ENCODE measurements at places on chromosomes 6 and 20.

DNA sequence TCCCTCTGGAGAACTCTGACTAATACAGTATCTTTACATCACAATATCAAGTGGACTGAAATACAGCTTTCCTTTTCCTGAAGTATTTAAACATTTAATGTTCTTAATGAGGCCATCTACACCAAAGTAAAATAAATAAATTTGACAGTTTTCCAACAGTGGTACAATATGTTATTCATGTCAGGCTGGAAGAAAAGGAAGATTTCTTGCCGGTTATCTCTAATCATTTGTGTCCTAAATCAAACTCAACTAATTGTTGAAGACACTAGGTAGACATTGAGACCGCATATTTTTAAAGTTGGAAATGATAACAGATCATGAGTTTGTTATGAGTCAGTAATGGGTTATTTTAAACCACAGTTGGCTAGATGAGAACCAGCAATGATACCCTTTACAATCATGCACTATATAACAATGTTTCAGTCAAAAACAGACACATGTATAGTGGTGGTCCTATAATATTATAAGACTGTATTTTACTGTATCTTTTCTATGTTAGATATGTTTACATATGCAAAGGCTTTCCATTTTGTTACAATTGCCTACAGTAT lies 241.6 kb downstream of the LMBRD1 start:
- DNase-seq: no peak

DNA sequence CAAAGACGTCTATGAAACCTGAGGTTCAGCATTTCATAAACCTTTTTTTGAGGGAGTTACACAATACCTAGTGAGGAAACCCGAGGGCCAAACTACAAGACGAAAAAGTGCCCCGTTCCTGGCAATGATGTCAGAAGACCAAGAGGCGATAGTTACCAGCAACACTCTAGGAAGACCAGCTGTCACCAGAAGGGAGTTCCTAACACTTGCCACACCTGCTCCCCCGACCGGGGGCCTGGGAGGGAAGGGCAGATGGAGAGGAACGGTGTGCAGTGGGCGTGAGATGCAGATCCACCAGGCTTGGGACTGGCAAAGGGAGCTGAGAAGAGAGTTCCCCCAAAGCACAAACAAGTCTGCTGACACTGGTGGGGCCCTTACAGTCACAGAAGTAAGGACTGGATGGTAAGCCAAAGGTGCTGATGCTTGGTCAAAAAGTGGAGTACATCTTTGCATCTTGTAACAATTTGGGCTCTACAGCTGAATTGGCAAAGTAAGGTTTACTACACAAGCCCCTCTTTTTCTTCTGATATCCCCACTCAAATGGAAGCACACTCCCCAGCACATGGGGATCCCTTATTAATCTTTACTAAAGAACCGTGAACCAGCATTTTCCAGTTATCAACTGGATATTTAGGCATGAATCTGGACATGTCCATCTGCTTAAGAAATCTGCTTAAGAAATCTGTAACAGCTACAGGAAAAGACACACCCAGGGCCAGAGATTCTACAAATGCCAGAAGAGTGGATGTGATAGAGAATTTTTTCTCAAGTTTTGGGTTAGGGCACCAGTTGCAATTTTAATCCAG lies 38.5 kb downstream of the PANK2 start:
- no peak for DNase-seq

GRCh38 chr20:44580581-44581268 lies 1.7 kb upstream of the PKIG start:
- DNase-seq: no peak

DNA sequence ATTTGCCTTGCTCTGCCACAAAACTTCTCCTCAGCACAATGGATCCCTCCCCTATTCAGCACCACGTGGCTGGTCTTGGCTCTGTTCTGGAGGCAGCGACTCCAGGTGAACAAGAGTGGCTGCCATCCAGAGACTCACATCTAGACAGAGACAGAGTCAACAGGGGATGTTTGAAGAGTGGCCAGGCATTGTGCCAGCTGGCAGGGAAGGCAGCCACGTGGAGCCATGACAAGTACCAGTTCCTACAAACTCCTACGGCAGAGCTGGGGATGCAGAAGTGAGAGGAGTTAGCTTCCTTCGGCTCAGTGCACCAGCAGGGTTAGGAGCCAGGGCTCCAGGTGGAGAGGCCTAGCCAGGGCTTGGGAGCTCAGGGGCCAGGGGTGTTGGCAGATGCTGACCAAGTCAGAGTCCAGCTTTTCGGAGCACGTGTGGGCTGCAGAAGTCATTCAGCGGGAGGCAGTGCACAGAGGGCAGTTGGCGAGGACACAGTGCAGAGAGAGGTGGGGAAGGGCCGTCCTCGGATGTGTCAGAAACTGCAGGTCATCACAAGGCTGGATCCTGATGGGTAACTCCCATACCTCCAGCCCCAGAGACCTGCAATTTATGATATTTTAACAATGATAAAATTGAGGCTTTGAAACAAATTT lies 171.7 kb upstream of the PDE10A start:
- no peak for DNase-seq

DNA sequence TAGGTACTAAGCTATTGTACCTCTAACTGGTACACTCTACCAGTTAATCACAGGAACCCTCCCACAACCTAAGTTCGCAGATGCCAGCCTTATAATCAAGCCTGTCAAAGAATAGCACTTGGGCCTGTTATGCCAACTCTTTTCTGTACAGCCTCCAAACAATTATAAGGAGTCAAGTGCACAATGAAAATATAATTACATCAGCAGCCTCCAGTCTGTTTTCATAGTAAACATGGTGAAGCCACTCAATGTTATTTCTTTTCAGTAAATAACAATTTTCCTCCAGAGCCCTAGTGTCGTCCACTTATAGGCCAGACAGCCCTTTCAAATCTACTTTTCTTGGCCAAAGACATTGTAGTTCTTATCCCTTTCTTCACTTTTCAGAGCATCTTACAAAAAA lies 82.7 kb upstream of the CARMIL1 start:
- DNase-seq: no peak

DNA sequence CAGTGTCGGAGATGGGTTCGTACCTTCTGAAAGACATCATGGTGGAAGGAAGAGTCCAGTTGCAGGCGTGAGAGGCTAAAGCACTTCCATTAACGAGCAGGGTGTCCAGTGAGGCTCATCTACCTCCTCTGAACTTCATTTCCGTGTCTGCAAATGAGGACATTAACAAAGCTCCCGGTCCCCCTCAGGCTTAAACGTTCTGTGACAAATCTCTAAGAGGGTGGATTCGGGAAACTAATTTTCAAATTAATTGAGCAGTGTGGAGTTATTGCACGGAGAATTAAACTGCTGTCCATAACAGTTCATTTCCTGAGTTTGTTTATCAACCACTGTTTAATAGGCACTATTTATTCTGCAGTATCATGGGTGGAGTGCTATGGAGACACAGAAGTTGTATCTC lies 68.2 kb downstream of the TRMT6 start:
- no peak for DNase-seq

- DNase-seq: no peak
These were observed 34.8 kb downstream of the PPP1R16B start for GRCh38 chr20:38840053-38840893.

DNA sequence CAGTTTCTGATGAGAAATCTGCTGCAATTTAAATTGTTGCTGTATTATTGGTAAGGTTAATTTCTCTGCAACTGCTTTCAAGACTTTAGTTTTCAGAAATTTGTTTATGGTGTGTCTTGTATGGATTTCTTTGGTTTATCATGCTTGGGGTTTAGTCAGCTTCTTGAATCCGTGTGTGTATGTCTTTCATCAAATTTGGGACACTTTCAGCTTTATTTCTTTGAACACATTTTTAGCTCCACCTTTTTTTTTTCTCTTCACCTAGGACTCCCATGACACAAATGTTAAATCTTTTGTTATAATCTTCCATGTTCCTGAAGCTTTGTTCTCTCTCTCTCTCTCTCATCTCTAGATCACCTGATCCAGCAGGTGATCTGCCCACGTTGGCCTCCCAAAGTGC lies 13.4 kb upstream of the TP53TG5 start:
- no peak for DNase-seq

- no peak for DNase-seq
These were observed 223.7 kb downstream of the NKAIN2 start for GRCh38 chr6:124027392-124027791.

- DNase-seq: no peak
These were observed 44.6 kb upstream of the KCNK16 start for GRCh38 chr6:39366931-39367618.

DNA sequence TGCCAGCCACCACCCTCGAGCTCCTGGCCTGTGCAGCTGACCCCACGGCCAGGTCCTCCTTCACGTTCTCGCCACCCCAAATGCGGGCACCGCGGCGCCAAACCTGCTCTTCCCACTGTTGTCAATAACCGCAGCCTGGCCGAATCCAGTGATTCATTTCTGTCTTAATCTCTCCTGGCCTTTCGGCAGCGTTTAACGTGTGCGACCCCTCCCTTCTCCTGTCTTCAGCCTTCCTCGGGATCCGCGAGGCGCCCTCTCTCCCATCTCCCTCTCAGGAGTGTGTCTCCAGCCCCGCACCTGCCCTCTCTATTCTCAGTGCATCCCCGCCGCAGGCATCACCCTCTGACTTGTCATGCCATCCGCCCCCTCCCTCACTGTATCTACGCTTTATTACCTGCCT lies 91.4 kb downstream of the THBS2 start:
- no peak for DNase-seq

DNA sequence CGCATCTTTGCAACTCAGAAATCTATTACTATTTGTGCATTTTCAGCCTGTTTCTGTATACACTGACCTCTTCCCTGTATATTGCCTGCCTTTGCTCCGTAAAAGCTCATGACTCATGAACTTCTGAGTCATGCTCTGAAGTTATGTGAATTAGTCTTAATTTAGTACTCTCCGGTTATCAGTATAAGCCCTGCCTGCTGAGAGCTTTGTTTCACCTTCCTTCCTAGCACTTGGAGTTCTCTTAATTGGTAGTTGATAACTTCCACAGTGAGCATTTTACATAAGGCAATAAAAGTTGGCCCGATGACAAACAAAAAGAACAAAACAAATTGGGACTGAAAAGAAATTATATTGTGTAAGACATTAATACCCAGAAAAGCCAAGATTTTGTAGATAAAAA lies 231.4 kb downstream of the GJA1 start:
- no peak for DNase-seq

- no peak for DNase-seq
These were observed 5.6 kb upstream of the RAMACL start for GRCh38 chr6:166591961-166592520.

DNA sequence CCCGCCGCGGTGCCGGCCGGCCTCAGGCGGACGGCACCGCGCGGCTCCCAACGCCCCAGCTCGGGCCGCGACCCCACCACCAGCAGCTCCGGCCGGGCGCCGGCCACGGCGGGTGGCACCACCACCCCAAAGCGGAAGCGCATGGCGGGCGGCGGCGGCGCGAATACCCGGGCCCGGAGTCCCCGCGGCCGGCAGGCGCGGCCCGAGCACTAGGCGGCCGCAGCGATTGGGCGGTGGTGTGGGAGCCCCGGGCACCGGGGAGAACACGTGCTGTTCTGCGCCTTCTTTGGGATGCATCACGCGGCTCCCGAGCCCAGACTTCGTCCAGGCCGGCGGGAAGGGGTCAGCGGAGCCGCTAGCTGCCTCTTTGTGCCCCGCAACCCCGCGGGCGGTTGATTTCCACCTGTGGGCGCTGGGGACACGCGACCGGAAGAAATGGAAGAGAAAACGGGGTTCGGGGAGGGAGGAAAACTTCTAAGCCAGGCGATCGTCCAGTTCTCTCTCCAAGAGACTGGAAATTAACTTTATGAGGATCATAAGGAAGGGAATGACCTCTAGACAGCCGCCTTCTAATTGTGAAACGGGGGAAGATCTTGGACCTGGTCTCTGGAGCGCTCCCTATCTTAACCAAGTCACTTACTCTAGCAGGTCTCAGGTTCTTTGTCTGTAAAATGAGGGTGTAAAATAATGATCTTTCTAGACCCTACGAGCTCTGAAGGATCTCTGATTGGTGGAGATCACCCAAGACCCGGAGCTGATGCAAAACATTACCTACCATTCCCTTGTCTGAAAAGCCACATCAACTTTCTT lies at the start of gene EPM2A:
Gene EPM2A (minus strand): TSS at position 165 of the 810 bp plus-strand sequence. CDS start 22 bp downstream, at position 143.
- peak; percentile 19 for DNase-seq

GRCh38 chr20:14820771-14821170 lies 483.4 kb upstream of the FLRT3 start:
- DNase-seq: no peak

DNA sequence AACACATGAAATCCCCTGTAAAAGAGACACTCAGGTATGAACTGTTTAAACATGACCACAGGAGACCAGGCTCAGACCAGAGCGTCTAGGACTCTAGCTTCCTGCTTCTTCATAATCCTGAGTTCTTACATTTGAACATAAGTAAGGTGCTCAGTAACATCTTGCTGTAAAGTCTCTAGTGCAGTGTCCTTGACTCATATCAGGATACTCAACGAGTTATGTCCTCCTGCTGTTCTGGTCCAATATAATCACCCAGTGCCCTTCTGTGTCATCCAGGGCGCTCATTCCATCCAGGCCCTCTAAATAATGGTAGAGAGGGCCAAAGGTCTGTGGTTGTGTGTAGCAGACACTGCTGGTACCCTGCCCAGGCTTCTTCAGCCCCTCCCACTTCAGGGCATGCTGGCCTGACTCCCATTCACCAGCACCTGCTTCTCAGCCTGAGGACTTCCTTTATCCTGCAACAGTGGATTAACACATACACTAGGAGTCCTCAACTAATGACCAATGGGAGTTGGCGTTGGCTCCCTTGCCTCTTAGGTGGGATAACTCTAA lies 66.8 kb upstream of the MOCS1 start:
- no peak for DNase-seq

- DNase-seq: peak; percentile 19
These were observed 56.9 kb upstream of the FOXP4 start for GRCh38 chr6:41489120-41489851.

DNA sequence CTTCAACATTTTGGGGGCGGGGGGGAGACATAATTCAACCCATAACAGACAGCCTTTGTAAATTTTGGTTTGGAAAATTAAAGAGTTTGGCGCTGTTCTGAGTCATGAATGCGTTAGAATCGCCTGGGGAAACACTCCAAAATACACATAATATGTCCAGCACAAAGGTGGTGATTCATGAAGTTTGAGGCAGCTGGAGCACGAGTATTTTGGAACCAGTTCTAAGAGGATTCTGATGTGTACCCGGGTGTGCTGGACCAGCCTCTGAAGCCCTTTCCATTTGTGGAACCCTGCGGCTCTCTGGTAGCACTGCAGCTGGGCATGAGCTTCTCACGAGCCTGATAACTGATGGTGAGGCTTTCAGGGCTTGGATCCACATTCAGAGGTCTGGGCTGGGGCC lies 4.7 kb downstream of the GMPR start:
- peak; percentile 28 for DNase-seq

DNA sequence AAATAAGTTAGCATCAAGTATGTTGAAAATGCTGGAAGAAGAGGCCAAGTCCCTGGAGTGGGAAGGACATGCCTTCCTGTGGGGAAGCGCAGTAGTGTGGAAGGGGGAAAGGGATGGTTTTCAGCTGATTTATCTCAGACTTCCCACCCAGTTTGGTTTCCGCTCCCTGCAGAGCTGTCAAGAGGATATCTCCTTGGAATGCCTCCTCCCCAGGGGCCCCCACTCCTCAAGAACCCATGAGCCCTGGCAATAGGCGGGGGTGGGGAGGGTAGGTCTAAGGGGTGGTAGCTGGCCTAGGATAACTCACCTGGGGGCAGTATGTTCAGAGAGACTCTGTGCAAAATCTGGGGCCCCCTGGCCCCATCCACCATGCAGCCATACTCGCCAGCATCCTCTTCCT lies 696 bp downstream of the TREML1 start:
- no peak for DNase-seq

GRCh38 chr6:10413850-10414738 lies 780 bp downstream of the TFAP2A start:
- DNase-seq: no peak
